ENCODE measurements at places on chromosomes 1 and 21. TPM values are rescaled to one million over a fixed set of nuclear protein-coding genes. Genes with fewer than 3 reads are reported as not detected.
A peak's percentile ranks its signal among the peaks of the same experiment; 100 is the strongest.

DNA sequence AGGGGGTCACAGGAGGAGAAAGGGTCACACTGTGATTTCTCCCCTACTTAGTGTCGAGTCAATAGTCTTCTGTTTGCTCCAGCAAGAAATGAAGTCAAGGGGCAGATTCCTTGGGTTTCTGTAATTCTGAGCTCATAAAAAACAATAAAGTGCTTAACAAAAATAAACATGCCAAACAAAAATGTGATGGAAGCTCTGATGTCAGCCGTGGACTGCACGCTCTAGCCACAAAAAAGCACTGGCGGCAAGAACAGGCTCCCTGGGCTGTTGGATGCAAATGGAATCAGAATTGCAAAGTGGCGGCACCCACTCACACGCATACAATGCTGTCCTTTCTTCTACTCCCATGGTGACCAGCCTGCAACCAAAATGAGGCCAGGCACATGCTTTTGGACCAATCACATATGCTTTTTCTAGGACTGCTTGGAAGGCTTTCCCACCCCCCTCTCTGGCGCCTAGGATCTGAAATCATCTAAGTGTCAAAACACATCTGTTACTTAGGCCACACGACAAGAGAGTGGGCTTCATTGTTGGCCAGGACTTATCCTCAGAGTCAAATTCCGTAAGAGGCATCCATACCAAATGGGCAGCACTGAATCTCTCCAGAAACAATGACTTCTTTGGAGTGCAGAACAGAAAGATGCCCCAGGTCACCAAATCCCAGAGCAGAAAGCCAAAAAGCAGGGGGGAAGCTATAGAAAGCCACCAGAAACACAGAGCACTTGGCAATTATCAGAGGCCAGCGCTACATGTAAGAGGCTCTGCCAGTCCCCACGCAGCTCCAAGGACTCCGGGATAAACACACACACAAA, 9.2 kb downstream of the C1orf198 start:
- peak; percentile 81 for DNase-seq
- H3K27me3 ChIP-seq, result no peaks in the 10 kb centered on the region
- peaks cover 100% of the 10 kb centered on the region for H3K4me1 ChIP-seq
- H3K36me3 ChIP-seq, result peaks cover 63% of the 10 kb centered on the region
- H3K4me3 ChIP-seq, result peak overlapping the region; percentile 62

Gene EPHB2
- total RNA-seq, result 13.1 TPM

DNA sequence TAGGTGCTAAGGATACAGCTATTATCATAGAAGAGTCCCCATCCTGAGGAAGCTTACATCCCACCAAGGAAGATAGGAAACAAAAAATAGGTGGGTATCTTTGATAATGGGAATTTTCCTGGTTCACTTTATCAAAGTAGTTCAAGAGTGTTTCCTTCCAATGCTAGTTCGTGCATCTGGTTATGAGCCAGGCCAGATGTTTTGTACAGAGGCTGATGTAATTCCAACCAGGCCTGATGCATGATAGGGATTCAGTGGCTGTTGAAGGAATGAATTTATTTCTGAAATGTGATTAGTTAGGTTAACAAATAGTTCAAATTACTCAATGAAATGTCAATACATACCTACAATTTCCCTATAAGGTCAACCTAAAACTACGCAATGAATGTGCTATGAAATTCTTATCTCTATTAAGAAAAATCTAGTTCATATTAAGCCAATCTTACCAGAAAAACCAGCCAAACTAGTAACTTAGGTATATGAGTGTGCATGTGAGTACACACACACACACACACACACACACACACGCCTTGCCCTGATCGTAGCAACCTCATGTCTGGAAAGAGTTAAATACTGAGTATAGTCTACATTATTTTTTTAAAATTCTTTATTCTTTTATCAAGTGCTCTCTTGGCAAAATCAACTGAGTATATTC, 9.5 kb upstream of the ZBTB18 start:
- DNase-seq, result no peak
- no peak overlapping the region for H3K4me3 ChIP-seq
- H3K4me1 ChIP-seq, result peaks cover 3% of the 10 kb centered on the region
- H3K36me3 ChIP-seq, result no peaks in the 10 kb centered on the region
- no peak overlapping the region for H3K27ac ChIP-seq

GRCh38 chr1:210259561-210259960, 27.0 kb downstream of the SERTAD4 start:
- peak; percentile 88 for DNase-seq
- H3K36me3 ChIP-seq, result no peaks in the 10 kb centered on the region
- H3K27me3 ChIP-seq, result peaks cover 5% of the 10 kb centered on the region
- peak overlapping the region; percentile 47 for H3K4me3 ChIP-seq
- H3K27ac ChIP-seq, result peak overlapping the region; percentile 51

Data from HFFc6 (cell line).